Activated CD4-positive, alpha-beta T cell treated with anti-CD3 and anti-CD28 coated beads for 1 hour (primary cell): ENCODE measurements at places on chromosomes 16 and 17.

DNA sequence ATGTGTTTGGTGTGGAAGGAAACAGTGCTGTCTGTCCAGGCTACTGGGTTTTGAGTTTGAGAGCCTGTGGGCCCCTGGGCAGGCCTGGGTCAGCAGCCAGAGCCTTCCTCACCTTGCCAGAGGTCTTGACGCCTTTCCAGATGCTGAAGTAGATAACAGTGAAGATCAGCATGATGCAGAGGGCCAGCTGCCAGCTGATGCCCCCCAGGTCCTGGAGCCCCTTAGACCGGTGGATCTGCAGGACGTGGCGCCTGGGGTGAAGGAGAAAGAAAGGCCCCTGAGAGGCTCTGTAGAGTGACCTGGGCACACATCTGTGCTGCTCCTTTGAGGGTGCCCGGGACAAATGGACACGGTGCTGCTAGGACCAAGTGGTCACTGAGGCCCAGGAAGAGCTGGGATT lies 18.4 kb downstream of the SLC6A4 start:
- no peak for DNase-seq

- DNase-seq = no peak
These were observed 2.7 kb upstream of the PRSS41 start for GRCh38 chr16:2795395-2796143.

- DNase-seq = no peak
These were observed 958.1 kb downstream of the KCNJ2 start for GRCh38 chr17:71127416-71127815.

DNA sequence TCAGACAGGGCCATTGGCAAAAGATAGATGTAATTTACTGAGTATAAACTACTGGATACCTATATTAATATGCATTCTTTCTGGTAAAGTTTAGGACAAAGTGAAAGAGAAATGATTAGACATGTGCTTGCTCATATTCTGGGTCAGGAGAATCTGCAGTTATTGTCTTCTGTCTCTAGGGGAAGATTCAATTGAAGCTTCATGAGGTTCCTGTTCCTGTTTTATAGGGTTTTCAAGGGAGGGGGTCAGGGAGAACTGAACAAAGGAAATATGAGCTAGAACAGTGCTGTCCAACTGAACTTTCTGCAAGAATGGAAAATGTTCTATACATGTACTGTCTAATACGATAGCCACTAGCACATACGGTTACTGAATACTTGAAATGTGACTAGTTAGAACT lies 59.3 kb upstream of the CORO6 start:
- DNase-seq = no peak

GRCh38 chr16:73015612-73016487 lies 32.1 kb downstream of the ZFHX3 start:
- DNase-seq = no peak

GRCh38 chr17:49582055-49582722 lies 6.5 kb downstream of the NXPH3 start:
- DNase-seq = no peak

DNA sequence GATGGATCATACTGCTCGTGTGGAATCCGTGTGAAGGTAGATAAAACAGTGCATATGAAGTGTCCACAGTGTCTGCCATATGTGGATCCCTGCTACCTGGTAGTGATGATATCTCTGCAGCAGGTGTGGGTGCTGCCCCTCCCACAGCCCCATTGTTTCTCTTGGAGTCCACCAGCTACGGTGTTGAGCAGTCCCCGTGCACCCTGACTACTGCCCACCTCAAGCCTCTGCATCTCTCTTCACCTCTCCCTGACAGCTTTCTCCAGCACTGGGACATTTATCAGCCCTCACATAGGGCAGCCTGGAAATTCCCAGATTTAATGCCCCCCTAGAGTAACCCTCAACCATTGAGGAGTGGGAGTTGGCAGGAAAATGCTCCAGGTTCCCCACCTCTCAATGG lies 244.7 kb downstream of the IRF8 start:
- DNase-seq = no peak

DNA sequence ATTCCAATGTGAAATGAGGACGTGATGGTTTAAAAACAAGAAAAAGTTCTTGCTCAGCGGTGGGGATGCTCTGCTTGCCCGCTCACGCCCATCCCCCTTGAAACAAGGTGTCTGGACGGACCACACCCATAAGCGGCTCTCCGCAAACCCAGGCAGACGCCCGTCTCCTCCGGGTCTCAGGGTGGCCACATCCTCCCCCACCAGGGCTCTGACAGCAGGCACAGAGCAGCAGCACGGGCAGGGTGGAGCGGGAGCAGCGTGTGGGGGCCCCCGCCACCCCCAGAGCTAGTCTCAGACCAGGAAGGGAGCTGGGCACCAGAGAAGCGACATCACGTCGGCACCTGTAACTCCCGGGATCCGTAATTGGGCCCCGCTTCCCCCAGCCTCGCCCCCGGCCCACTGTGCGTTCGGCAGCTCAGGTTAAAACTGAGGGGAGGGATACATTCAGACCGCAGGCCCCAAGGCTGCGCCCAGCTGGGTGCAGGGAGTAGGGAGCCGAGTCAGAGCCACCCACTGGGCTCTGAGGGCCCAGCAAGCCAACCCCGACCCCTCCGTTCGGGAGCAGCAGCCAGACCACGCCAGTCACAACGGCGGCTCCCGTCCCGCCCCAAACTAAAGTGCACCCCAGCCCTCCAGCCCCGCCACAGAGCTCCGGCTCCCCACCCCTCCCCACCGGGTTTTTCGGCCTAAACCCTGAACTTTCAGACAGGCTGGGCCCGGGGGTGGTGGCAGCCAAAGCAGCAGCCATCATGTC lies 22.0 kb downstream of the CLUH start:
- no peak for DNase-seq

DNA sequence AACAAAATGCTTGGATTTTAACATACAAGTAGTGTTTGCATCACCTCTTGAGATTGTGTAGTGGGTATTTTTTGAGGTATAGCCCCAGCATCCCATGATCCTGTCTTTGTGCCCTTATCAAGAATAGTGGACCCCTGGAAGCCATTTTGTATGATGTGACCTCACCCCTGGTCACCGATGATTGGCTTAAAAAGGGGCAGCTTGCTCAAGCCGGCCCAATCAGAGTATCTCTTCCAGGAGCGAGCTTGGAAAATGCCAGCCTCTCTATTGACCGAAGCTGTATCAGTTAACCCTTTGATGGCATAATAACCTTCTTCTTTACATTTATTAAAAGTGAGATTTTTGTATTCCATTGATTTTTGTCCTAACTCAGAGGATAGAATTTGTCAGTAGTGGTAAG lies 55.5 kb upstream of the FAM20A start:
- no peak for DNase-seq

- no peak for DNase-seq
These were observed 363.9 kb upstream of the TNRC6C start for GRCh38 chr17:77594416-77595209.

GRCh38 chr16:19907161-19907992 lies 22.7 kb upstream of the GPRC5B start:
- DNase-seq = peak; percentile 56

DNA sequence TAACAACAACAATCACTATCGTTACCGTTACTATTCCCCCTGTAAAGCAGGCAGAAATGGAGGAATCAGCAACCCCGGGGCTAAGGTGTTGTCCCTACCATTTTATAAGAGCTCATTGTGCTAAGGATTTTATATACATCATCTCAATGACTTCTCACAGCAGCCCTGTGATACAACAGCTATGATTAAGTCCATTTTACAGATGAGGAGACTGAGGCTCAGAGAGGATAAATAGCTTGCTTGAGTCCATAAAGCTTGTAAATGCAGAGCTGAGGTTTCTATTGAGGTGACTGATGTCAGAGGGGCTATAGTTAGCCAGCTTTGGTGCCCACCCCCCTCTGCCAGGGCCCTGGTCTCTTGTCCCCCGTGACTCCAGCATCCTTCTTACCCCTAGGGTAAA lies 16.7 kb upstream of the PDK2 start:
- DNase-seq = no peak

DNA sequence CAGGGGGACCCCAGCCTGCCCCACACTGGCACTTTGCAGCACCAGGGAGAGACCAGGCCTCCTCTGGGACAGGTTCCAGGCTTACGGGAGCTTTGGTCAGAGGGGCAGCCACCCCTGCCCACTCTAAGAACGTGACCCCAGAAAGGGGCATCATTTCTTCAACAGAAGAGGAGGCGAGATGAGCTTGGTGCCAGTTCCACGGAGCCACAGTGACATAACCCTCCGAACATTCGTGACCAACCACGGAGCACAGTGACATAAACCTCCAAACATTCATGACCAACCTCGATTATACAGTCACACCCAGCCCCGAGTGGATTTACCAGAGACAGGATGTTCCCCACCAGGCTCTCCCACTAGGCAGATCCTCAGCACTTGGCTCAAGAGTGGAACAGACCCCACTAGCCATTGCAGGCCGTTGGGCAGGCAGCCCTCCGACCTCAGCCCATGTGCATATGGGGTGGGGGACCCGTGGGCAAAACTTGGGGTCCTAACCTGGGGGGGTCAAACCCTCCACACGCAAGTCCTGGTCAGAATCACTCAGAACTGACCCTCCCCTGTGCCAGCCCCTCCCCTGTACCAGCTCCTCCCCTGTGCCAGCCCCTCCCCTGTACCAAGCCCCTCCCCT lies 112.9 kb downstream of the METRNL start:
- no peak for DNase-seq

GRCh38 chr17:61221597-61222471 lies 177.8 kb upstream of the TBX2 start:
- DNase-seq = no peak

DNA sequence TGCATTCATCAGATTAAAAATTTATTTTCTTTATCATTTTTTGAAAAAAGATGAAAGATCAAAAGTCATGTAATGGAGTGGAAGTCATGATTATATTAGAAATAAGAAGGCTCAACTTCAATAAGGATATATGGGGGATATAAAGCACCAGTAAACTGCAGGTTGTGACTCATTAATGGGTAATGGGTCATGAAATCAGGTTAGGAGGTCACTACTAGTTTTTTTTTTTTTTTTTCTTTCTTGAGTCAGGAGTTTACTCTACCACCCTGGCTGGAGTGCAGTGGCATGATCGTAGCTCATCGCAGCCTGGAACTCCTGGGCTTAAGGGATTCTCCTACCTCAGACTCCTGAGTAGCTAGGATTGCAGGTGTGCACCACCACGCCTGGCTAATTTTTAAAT lies 14.3 kb downstream of the EFCAB13 start:
- no peak for DNase-seq

- no peak for DNase-seq
These were observed 629.7 kb upstream of the KIF2B start for GRCh38 chr17:53193044-53193443.
